ENCODE measurements at places on chromosomes 3 and 15. TPM values are rescaled to one million over a fixed set of nuclear protein-coding genes. Genes with fewer than 3 reads are reported as not detected.

The SEC62 gene
- total RNA-seq, result 34.5 TPM

The KIF23 gene
- 10.9 TPM for total RNA-seq

The CRABP1 gene
- not detected for total RNA-seq

The CNTN4 gene
- not detected for total RNA-seq

The SLC28A2 gene
- not detected for total RNA-seq

The RHOV gene
- total RNA-seq, result 6.2 TPM

The GPR87 gene
- 121 TPM for total RNA-seq

The GCNT3 gene
- total RNA-seq, result 3.4 TPM

The APH1B gene
- total RNA-seq, result 4.1 TPM

The THSD4 gene
- 49.5 TPM for total RNA-seq

The SLC15A2 gene
- total RNA-seq, result 2.4 TPM

The BNC1 gene
- total RNA-seq, result 61.2 TPM

The CLDN18 gene
- total RNA-seq, result not detected

The DNAH1 gene
- 1.9 TPM for total RNA-seq

The ALDH1A2 gene
- total RNA-seq, result 0.85 TPM

The CIB2 gene
- 5.6 TPM for total RNA-seq

The EFCC1 gene
- not detected for total RNA-seq

The PROK2 gene
- not detected for total RNA-seq

The LRTM1 gene
- total RNA-seq, result not detected

The TMEM207 gene
- total RNA-seq, result not detected

The TEX55 gene
- total RNA-seq, result not detected

The CALML4 gene
- 3.8 TPM for total RNA-seq

The ATP13A5 gene
- total RNA-seq, result not detected

The DUSP7 gene
- total RNA-seq, result 53.3 TPM

The CHRNA3 gene
- total RNA-seq, result not detected

The PARP9 gene
- 6.5 TPM for total RNA-seq

The CCNB2 gene
- 1.7 TPM for total RNA-seq

The CHL1 gene
- total RNA-seq, result not detected

The UBA7 gene
- 0.34 TPM for total RNA-seq

The ST3GAL6 gene
- 1.4 TPM for total RNA-seq

The MCF2L2 gene
- 0.68 TPM for total RNA-seq

The CLSTN2 gene
- total RNA-seq, result under 0.01 TPM

The IQCF5 gene
- total RNA-seq, result not detected

The SNTN gene
- total RNA-seq, result not detected

The PCOLCE2 gene
- total RNA-seq, result 6.3 TPM

The CASR gene
- not detected for total RNA-seq

The GABRR3 gene
- not detected for total RNA-seq

The CCDC12 gene
- 26.0 TPM for total RNA-seq

Measured in nasal cavity respiratory epithelium epithelial cell of viscerocranial mucosa (primary cell).